ENCODE measurements at places on chromosomes 16 and 17.
A peak's percentile ranks its signal among the peaks of the same experiment; 100 is the strongest.

DNA sequence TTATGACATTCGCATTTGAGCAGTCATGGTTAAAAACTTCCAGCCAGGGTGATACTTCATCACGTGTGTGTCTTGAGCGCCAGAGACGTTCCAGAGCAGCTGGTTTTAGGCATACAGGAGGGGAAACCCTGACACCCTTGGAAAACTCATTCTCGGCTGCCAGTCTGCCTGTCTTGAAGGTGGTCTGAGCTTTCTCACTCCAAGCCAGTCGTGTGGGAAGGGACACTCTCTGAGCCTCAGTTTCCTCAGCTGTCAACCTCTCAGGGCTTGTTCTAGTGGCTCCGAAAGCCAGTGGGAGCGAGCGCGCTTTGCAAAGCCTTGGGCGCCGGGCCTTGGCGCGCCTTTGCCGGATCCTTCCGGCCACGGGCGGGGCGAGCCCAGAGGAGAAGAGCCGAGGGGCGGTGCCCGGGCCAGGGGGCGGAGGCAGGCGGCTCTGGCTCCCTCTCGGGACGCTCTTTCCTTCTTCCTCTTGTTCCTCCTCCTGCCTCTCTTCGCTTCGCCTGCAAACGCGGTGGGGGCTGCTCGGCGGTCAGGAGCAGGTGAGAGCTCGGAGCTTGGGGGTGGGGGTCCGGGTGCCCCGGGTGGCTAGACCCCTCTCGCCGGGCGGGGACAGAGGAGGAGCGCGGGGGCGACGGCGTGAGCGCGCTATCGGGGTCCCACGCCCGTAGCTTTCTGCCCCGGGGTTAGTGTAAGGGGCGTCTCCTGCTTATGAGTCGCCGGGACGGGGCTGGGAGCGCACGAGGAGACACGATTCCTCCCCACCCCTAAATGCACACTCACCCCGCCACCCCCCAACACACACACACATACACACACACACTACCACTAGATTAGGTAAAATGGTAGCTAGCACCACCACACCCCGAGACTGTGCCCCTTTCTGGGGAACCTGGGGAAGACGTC lies at the start of gene LDAF1:
Gene LDAF1, plus strand, starts transcription at position 467 of the 903 bp plus-strand sequence. CDS start 2,509 bp downstream, outside the sequence.
- no peak for DNase-seq

- DNase-seq, result no peak
These were observed 4.3 kb downstream of the PER1 start for GRCh38 chr17:8147805-8148404.

GRCh38 chr17:4116516-4116915 lies 26.3 kb downstream of the ZZEF1 start:
- DNase-seq, result no peak

DNA sequence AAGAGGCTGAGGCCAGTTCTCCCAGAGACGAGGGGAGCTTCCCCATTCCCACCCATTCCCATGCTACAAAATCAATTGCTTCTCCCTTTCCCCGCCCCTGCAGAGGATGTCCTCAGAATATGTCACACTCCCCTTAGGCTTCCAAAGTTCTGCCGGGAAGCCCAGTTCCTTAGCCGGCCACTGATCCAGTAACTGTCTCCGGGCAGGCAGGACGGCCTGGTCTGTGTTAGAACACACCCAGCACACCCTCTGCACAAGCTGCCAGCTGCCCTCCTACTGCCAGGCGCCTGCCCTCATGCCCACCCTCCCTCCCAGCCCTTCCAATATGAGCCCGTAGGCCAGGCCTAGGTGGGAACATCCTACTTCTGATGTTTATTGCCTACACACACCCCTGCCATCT lies 31.1 kb downstream of the SGSM2 start:
- no peak for DNase-seq

DNA sequence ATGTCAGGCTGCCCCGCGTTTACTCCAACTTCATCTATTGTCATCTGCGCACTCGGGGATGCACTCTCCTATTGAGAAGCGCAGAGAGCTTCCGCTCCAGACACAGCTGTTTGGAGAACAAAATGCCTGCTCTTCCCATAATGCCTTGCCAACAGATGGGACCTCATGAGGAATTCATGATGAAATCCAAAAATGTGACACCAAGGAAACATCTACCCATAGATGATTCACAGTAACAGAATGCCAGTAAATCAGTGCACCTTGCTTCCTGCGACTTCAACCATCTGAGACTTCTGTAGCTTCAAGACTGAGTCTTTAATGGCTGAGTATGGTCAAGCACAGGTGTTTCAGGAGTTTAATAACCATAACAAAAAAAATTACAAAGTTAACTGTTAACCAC lies 1144.9 kb upstream of the GOT2 start:
- DNase-seq, result no peak

- DNase-seq, result no peak
These were observed 39.0 kb downstream of the ABCC1 start for GRCh38 chr16:15988268-15989013.

DNA sequence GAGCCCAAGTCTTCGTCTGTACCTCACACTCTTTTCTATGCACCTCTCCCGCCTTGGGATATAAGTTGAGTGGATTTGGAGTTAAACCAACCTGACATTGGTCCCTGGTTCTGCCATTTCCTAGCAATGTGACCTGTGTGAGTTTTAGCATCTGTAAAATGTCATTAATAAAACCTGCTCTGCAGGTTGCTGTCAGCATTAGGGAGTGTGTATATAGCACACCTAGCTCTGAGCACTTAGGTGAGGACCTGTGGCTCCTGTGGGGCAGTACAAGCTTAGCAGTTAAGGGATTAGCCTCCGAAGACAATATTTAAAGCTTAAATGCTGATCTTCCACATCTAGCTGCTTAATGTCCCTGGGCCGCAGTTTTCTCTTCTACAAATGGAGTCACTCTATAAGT lies 248.0 kb downstream of the TMEM114 start:
- no peak for DNase-seq

DNA sequence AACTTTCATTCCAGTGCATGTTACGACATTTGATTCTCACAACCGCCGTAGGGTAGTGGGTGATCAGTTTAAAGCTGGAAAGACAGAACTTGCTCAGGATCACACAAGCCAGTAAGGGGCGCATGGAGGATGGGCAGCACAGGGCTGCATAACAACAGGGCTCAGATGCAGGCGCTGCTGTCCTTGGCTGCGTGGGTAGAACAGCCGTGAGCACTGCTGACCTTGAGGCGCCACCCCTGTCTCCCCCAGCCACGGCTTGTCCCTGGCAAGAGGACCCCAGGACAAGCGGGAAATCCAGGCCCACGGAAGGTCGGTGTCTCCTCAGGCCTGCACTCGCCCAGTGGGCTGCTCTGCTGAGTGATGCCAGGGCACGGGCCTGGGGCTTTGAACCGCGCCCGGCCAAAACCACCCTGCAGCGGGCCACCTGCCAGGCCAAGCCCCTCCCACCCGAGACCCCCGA lies 84.7 kb downstream of the LMF1 start:
- no peak for DNase-seq

- no peak for DNase-seq
These were observed 610 bp upstream of the PEX12 start for GRCh38 chr17:35578929-35579432.

- DNase-seq, result no peak
These were observed 86.3 kb upstream of the TOM1L1 start for GRCh38 chr17:54814371-54814770.

DNA sequence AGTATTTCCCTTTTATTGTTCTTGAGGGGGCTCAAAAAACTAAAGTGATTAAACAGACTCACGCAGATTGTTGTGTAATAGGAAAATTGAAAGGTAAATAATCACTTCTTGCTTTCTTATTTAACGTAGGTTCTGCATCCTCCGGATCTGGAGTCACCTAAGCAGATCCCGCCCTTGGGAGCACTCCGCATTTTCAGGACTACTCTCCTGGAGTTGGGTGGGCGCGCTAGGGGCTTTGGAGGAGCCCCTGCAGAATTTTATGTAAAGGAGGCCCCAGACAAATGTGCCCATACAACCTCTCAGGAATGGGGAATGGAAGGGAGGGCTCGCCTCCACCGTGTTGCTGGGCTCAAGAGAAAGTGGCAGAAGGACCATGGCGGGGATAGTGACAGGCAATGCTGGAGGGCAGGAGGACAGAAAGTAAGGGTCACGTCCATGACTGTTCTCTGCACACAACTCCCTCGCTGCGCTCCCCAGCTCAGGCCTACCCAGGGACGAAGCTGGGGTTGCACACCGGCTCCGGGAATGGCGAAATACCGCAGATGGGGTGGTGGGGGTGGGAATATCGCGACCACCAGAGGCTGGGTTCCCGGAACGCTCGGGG lies 8.3 kb downstream of the MT2A start:
- no peak for DNase-seq

- no peak for DNase-seq
These were observed 3.9 kb upstream of the NXPH3 start for GRCh38 chr17:49571764-49572163.

GRCh38 chr17:38746004-38746848 lies 1.9 kb downstream of the PCGF2 start:
- DNase-seq, result no peak

DNA sequence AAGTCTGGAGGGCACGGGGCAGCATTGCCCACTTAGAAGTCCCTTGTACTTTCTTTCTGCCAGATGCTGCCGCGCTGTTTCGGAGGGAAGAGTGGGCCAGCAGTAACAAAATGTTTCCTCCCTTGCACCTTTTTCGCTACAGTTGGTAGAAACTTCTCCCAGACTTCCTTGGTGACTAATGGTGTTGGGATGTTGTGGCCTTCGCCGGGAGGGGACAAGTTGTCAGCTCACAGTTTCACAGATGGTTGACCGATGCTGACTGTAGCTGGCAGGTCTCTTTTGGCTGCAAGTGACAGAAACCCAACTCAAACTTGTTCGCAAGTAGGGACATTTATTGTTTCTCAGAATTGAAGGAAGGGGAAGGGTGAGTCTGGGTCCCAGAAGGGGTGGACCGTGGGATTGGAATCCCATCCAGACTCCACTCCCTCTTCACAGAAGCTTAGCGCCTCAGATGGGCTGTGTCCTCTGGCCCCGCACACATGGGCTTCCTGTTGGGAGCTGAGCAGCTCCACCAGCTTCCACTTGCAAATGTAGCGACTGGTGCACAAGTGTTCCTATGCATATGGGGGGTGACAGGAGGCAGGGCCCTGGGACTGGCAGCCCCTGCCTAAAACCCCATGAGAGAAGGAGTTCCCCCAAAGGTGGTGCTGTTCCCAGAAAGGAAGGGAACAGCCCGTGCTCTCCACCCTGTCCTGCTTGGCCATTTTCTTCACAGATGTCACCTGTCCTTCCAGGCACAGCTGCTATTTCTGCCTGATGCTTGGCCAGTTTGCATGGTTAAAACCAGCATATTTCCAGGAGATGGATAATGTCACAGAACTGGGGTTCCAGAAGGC lies 30.9 kb upstream of the RPRML start:
- DNase-seq, result no peak

- no peak for DNase-seq
These were observed 71.0 kb downstream of the CDRT15 start for GRCh38 chr17:14165616-14166015.

DNA sequence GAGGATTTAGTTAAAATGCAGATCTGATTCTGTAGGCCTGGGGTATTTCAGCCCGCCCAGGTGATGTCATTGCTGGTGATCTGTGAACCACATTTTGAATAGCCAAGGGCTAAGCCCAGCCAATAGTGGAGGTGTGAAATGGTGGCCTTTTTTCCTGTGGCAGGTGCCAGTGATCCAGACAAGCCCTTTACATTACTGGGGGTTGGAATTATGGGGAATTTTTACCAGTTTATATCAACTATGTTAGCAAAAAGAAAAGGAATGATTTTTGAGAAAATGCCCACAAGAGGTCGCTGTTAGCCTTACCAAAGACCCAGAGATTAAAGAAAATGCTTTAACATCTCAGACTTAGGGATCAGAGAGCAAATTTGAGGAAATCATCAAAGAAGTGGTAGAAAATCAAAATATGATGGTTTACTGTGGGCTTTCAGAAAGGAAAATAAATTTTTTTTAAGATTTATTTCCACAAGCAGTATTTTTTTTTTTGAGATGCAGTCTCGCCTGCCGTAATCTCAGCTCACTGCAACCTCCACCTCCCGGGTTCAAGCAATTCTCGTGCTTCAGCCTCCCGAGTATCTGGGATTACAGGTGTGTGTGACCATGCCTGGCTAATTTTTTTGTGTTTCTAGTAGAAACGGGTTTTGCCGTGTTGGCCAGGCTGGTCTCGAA lies 3.9 kb downstream of the VPS35L start:
- peak; percentile 51 for DNase-seq

GRCh38 chr17:688100-688989 lies 26.3 kb downstream of the VPS53 start:
- DNase-seq, result peak; percentile 32

GRCh38 chr17:29777663-29778062 lies 152.4 kb downstream of the SSH2 start:
- no peak for DNase-seq

Measured in dermis microvascular lymphatic vessel endothelial cell (primary cell).